Inflammatory macrophage treated with lipopolysaccharide for 1 hour (primary cell): ENCODE measurements at places on chromosomes 7 and 10.
A peak's percentile ranks its signal among the peaks of the same experiment; 100 is the strongest.

DNA sequence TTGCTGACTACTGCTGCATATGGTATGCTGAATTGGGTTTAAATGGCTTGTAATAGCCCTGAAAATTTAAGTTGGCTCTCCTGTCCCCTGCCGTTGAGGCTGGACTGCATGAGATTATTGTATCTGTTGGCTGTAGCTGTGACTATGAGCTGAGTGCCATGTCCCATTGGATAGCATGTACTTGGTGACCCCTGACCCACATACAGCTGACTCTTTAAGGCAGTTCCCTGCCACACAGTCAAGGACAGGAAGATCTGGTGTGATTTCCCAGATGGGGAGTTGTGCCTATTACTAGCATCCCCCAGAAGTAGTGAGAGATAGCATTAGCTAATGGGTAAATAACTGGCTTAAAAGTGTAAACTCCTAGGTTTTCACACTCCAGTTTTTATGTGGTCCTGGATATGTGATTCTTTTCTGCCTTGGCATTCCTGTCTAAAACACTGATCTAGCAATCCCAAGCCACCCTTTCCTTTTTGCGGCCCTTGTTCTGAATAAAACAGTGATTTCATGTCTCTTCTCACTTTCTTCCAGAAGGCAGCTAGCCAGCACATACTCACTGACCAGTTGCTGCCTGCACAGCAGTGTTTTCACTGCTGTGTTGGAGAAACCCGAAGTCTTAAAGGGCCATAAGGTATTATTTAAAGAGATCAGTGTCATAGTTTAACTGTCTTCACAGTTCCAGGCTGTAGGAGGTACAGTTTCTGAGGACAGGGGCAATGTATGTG lies 35.9 kb downstream of the LRRC4 start:
- no peak for DNase-seq

DNA sequence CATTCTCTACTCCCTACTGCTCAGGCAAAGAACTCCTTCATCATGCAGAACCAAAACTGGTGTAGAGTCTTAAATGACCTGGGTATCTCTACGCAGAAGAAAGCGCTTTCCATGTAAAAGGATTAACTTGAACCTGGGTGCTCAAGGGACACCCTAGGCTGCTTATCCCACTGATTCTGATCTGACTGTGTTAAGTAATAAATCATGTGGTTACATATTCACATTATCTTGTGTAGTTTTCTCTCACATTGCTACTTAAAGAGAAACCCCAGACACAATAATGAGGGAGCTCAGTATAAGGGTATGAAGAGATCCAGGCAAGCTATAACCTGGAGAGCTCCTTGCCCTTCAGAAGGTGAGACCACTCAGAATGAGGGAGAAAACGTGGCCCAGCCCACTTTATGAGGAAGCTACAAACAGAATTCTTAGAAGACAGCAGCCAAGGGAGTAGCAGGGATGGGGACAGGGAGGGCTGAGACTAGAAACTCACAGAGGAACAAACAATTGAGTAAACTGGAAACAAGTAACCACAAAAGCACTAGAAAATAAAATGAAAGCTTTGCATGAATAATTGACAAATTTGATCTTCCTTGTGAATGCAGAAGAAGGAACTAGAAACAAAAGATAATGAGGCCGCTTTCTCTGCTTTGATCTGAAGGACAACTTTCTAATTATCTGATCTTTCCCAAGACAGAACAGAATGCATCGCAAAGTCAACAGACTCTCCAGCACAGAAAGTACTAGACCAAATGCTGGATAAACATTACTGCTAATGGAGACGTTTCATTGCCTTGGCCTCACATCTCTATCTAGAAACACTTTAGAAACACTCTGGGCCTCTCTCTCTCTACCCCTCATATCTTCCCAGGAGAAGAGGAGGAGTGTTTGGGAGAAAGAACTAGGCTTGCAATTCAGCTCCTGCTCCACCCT lies 76.1 kb downstream of the LRRC17 start:
- DNase-seq, result peak; percentile 46

DNA sequence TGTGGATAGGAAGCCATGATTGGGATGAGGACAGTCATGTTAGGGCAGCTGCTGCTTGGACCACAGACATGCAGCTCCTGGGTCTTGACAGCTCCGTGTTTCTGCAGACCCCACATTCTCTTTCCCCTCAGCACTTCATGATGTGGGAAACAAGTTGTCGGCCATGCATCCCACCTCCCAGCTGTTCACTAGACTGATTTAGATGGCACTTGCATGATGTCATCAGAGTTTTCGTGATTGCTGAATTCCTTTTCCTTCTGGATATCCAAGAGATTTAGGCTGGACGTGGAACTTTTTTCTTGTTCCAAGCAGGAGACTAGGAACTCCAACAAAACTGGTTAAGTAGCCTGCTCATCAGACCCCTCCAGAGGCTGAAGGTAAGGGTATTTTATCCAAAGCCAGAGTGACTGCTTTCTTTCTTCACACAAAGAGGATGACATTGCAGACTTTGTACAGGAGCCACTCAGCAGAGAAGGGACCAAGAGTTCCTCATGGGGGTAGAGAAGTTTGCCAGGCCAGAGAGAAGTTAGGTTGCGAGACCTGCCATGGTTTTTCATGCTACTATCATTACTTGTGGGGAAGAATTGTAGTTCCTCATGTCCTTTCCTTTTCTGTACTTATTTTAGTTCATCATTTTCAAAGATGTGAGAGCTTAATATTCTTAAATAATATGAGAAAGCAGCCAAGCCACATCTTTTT lies 117.7 kb upstream of the GJD4 start:
- DNase-seq, result peak; percentile 33

DNA sequence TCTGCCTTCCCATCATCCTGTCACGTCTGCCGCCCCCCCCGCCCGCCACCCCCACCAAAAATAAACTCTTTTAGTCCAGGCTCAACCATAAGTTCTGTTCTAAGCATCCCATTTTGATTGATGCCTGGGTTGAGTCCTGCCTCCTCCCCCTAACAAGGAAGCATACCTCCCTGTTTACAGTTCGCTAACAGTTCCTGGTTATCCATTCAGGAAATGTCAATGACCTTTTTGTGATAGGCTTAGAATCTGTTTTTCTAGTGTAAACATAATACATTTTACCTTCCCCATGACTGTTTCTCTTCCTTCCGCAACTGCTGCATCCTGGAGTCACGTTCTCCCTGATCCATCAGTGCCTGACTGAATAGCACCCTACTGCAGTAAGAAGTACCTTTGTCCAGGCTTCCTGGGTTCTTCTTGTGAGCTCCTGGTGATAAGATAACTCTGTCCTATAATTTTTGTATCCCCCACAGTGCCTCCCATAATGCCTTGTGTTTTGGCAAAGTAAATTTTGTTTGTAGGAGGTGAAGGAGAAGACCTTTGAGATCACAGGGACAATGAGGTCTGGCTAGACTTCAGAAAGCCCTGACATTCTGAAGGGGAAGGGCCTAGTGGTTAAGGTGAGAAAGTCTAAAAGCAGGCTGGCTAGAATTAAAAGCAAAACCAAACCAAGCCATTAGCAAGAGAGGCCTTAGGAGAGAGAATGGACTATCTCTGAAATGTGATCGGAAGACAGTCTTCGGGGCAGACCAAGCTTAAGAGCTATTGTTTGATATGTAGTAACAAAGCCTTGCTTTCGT lies 7.3 kb downstream of the AGFG2 start:
- DNase-seq, result no peak

DNA sequence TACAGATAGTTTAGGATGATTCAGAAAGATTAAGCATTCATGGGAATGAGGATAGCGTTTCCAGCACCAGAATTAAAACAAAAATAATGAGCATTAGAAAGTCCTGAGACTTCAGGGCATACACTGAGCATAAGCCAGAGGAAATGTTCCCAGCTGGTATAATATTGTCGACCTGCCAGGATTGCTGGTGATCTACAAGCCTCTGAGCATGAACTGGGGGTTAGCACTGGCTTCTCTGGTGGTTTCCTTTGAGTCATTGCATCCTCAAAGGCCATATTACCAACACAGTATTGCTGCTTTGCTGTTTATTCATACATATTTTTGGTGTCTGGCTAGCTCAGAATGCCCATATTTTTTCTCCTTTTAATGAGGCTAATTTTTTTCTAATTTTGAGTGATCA lies 10.7 kb upstream of the ATRNL1 start:
- no peak for DNase-seq

GRCh38 chr7:30146127-30146612 lies 11.4 kb downstream of the MTURN start:
- no peak for DNase-seq

DNA sequence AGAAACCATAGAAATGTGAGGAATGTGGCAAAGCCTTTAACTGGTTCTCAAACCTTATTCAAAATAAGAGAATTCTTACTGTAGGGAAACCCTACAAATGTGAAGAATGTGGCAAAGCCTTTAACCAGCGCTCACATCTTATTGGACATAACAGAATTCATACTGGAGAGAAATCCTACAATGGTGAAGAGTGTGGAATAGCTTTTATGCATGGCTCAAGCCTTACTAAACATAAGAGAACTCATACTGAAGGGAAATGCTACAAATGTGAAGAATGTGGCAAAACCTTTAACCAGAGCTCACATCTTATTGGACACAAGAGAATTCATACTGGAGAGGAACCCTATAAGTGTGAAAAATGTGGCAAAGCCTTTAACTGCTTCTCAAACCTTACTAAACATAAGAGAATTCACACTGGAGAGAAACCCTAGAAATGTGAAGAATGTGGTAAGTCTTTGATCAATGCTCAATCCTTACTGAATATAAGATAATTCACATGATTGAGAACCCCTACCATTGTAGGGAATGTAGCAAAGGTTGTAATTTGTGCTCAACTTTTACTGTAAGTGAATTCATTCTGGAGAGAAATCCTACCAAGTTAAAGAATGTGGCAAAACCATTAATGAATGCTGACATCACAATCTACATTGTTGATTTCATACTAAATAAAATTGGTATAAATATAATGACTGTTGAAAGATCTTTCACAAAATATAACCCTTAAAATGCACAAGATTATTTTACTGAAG lies 142.5 kb upstream of the ZNF479 start:
- DNase-seq, result no peak

- DNase-seq, result no peak
Observed at GRCh38 chr7:140262242-140262903, 85.6 kb upstream of the KDM7A start.
